Suppressor macrophage (primary cell): ENCODE measurements at places on chromosomes 11 and 22.

DNA sequence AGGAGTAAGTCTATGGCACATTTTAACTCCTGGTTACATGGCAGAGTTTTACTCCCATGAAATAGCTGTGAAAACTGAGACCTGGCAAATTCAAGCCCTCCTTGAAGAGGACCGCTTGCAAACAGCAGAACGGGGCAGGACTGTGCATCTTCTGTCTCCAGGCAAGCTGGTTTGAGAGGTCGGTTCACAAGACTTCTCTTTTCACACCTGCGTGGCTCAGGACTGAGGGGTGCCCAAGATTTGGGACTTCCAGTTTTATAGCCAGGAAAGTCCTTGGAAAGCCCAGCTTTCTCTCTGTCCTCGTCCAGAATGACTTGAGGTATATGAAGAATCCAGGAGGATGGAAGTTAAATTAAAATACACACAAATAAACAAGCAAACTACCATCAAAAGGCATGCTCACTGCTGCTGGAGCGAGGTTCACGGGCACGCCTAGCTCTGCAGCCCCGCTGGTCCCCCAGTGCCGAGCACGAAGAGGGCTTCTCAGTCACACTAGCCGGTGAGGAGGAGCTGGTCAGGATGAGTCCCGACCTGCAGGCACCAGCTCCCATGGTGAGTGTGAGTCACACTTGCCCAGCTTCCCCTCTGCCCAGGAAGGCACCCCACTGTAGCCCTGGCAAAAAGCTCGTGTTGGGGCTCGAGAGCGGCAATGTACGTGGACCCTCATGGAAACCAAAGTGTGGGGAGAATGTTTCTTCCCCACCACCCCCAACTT is 1382.4 kb downstream of the BRD1 start:
- DNase-seq: no peak

GRCh38 chr11:8709002-8709672 is 26.5 kb downstream of the RPL27A start:
- no peak for DNase-seq

GRCh38 chr11:34249439-34249838 is 108.4 kb downstream of the ABTB2 start:
- DNase-seq: no peak

DNA sequence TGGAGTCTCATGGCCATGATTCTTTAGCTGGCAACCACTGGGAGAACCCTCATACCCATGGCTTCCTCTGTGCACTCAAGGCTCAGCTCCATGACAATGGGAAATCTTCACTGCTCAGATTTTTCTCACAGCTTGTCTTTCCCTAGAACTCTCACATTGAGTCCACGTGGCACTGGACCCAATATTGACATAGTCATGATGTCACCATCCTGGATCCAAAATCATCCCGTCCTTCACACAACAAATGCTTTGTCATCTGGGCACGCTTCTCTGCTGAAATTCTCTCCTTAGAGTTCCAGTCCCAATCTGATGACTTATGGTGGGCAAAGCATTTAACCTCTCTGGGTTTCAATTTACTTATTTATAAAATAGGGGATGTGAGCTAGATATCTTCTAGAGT is 37.7 kb upstream of the CD44 start:
- no peak for DNase-seq

GRCh38 chr11:87438416-87438815 is 400.7 kb downstream of the TMEM135 start:
- DNase-seq: no peak

DNA sequence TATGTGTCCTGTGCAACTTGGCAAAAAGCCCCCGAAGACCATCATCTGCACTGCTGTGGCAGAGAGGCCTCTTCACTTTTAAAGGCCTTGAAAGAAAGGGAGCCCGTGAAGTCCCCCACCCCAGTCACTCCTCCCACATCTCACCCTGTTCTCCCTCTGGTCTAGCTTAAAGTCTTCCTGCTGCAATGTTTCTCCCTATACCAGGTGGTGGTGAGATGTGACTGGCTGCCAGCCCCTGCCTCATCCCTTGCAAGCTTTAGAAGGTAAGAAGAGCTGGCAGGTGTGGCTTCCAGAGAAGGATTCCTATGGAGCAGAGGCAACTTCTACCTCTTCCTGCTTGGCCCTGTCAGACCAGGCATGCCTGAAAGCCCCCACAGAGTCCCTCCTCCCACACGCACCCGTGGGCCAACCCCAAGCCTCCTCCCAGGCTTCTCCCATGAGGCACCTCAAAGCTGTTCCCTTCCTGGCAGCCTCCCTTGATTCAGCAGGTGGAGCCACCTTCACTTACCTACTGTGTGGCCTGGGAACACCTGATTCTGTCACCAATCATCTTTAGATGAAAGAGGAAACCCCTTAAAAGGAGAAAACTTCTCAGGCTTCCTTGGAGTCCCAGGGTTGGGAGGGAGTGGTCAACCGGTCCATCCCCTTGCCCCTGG is 4.0 kb upstream of the TRIM29 start:
- DNase-seq: no peak

GRCh38 chr11:21888814-21889213 is 304.1 kb upstream of the ANO5 start:
- peak; percentile 90 for DNase-seq

- peak; percentile 98 for DNase-seq
Measured at GRCh38 chr22:35352214-35353111, 28.4 kb upstream of the HMOX1 start.

DNA sequence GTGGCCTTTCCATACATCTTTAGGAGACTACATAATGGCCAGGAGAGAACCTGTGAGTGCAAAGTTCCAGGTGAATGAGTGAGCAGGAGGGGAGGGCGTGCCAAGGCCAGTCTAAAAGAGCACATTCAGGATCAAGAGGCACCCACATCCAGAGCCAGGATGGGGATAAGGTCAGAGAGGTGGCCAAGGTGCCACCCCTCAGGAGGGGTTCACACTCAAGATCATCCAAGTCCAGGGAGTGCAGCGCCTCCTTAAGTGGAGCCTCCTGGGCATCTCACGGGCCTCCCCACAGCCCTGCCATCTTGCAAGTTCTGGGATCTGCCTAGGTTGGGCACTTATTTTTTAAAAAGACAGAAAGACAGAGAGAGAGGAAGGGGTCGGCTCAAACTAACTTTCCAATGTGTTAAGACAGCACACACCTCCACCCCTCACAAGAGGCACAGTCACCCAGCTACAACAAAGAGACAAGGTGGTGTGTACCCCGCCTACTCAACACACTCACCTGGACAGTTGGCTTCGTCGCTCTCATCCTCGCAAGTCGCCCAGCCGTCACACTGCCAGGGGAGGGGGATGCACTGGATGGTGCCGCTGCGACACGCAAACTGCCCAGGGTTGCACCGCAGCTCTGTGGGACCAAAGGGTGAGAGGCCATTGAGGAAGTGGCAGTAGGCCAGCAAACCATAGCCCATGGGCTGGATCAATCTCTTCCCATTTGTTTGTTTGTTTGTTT is 33.2 kb downstream of the DGCR2 start:
- no peak for DNase-seq

GRCh38 chr11:61602775-61603569 is 22.1 kb upstream of the SYT7 start:
- DNase-seq: no peak
